ENCODE measurements at places on chromosomes 1 and 21.

GRCh38 chr1:43279666-43280065 is 5.7 kb downstream of the C1orf210 start:
- DNase-seq, result no peak

DNA sequence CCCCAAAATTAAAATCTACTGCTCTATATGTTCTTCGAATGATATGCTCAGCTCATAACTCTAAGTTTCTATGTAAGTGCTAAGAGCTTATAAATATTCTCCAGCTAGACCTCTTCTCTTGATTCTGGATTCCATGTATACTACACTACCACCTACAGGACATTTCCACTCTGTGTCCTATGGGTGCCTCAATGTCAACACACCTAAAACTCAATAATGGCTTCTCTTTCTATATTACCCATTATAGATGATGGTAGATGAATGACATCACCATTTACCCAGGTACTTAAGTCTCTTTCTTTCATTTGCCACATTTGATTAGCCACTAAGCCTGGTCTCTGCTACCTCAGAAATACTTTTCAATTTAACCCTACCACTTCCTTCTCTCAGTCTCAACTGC is 41.3 kb downstream of the TBX19 start:
- DNase-seq, result peak; percentile 57

- DNase-seq, result no peak
These were observed 598.1 kb upstream of the ADGRL4 start for GRCh38 chr1:79604490-79605198.

GRCh38 chr1:43307458-43308158 is 6.8 kb downstream of the TIE1 start:
- no peak for DNase-seq

DNA sequence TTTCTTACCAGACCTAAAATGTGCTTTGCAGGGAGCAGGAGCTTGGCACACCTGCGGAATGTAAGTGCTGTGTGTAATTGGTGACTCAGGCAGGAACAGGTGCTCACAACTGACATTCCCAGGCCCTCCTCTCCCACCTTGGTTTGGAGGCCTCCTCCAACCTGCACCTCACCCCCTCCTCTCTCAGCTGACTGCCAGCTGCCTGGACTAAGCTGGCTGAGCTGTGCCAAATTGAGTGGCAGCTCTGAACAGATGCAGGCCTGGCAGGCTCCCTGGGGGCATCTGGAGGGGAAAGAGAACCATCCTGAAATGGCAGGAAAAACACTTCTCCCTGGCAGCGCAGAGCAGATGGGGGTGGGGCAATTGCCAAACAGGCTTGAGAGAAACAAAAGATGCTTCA is 91.7 kb upstream of the PGBD5 start:
- DNase-seq, result no peak

DNA sequence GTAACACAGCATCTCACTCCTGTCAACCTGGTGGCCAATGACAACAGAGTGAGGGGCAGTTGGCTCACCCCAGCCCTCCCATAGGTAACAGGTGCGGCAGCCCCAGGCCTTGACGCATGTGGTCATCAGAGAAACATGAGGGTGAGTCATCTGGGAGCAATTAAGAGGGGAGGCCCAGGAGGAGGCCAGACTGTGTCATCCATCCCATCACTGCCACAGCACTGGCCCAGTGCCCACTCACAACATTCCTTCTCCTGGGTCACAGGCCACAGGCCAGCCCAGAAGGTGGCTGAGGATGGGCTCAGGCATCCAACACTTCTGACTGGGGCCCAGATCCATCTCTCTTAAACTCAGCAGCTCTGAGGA is 17.1 kb downstream of the TEX35 start:
- DNase-seq, result no peak

DNA sequence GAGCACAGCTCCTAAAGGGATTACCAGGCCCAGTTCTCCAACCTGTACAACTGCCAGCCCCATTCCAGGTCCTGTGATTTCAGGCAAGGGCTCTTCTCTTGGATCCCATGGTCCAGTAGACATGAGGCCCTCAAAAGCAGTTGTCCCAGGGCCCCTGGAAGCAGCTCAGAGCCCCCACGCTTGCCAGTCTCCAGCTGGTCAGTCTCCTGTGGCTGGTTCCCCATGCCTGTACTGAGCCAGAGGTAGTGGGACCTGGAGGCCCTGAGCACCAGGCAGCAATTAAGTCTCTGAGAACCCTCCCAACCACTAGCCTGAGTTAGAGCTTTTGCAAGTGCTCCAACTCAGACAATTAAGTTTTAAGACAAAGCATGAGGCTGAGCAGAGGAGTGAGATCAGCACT is 36.9 kb downstream of the CDC42BPA start:
- no peak for DNase-seq

DNA sequence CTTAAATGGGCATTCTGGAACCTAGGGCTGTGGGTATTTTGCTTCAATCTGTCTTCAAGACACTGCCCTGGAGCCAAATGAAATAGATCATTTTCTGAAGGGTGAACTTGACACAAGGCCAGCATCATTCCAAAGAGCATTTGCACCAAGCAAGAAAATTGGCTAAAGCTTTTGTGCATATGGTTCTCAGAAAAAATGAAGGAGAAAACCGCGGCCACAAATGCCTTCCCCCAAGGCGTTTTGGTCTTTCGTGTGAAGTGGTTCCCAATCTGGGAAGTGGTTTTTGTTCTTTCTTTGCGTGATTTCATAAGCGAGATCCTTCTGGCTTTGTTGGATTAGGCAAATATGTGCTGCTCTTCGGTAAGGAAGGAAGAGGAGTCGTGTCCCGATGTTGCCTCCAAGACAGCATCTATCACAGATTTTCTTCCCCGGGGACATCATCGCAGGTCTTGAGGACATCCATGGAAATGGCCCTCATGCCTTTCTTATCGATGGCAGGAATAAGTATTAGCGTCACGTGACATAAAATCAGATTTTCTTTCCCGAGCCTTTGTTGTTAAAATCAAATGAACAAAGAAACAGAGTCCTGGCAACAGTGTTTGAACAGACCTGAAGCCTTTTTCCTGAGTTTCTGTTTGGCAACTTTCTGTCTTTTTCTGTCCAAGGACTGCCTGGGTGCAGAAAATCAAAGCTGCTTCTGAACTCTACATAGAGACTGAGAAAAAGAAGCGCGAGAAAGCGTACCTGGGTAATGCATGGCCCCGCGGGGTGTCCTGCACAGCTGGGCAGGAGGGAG is 31.0 kb downstream of the ATP5PO start:
- DNase-seq, result no peak

DNA sequence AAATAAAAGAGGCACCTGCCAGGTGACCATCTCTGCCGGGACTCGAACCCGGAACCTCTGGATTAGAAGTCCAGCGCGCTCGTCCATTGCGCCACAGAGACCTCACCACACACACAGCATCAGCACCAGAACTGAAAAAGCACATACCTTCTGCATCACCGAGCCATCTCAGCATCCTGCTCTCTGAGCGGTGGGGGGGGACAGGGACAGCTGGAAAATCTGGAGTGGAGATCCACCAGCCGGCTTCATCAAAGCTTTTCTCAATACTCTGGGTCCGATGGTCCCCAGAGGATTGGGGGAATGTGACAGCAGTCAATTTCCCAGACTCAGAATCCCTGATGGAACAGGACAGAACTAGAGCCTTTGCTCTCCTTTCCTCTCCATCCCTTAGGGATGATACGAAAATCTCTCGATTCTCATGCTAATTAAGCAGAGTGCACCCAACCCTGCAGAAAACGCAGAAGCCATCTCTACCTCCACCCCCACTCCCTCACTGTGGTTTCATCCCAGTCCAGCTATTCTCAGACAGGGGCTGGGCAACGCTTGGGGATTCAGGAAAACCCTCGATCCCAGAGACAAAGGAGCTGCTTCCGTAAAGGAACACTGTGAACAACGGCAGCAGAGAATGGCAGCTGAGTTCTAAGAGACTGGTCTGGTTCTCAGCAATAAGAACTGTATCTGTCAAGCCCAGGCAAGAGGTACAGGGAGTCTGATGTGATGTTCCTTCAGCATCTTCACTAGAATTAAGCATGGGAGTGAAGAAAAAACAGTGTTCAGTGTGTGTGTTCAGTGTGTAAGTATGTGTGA is 29.6 kb upstream of the CADM3 start:
- DNase-seq, result no peak

- DNase-seq, result no peak
These were observed 332.2 kb downstream of the RGS7 start for GRCh38 chr1:241024834-241025233.
